ENCODE measurements at places on chromosomes 13 and 19.

- DNase-seq: no peak
Observed at GRCh38 chr13:66844933-66845332, 385.2 kb downstream of the PCDH9 start.

- DNase-seq: no peak
Observed at GRCh38 chr13:20828539-20829364, 55.0 kb upstream of the EEF1AKMT1 start.

GRCh38 chr19:2055931-2056836, 5.1 kb upstream of the MKNK2 start:
- peak; percentile 15 for DNase-seq

DNA sequence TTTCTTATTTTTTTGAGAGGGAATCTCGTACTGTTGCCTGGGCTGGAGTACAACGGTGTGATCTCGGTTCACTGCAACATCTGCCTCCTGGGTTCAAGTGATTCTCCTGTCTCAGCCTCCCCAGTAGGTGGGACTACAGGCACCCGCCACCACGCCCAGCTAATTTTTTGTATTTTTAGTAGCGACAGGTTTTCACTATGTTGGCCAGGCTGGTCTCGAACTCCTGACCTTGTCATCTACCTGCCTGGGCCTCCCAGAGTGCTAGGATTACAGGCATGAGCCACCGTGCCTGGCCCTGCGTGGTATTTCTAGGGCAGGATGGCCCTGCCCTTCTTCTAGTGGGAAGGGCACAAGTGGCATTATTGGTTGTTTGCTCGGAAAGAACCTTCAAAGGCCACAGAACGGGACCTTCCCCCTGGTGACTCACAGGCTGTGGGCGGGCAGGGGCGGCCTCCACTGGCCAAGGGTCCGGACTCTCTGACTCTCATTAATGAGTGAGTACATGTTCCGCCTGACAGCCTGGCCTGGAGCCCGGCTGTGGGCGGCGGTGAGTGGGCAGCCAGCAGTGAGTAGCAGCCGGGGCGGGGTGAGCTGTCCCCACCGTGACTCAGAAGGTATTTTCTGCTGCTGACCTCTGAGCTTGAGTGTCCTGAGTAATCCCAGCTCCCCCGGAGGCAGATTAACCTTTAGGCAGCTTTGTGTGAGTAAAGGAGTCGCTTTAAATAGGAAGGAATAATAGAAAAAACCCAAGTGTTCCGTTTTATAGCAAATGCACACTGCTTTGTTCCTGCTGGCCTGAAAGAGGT, 5.1 kb downstream of the DOT1L start:
- DNase-seq: peak; percentile 61

DNA sequence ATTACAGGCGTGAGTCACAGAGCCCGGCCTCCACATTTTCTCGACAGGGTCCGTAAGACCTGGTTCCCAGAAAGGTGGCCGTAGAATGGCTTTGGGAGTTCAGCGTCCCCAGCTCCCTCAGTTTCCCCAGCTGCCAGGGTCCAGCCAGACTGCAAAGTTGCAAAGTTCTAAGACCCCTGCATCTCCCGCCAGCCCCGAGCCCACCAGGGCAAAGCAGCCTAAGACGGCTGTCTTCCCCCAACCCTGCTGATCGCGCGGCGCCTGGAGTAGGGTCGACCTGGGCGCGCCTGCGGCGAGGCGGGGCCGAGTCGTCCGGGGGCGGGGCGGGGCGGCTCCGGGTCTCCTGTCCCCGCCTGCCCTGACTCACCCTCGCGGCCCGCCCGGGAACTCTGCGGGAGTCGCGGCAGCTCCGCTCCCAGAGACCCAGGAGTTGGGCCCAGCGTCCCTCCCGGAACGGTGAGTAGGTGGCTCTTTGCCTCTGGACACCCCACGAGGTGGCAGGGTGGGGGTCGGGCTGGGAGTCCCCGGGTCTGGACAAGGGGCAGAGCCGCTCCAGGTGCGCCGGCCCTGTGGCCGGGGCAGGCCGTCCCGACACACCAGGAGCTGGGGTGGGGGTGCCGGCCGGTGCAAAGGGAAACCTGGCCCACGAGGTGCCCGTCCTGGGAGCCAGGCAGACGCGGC, at the start of gene LRRC8E:
TSS of gene LRRC8E (plus strand) at position 366 of the 681 bp plus-strand sequence. CDS start 7,094 bp downstream, outside the sequence.
- no peak for DNase-seq

GRCh38 chr13:41244556-41244955, 18.8 kb downstream of the MTRF1 start:
- DNase-seq: no peak

DNA sequence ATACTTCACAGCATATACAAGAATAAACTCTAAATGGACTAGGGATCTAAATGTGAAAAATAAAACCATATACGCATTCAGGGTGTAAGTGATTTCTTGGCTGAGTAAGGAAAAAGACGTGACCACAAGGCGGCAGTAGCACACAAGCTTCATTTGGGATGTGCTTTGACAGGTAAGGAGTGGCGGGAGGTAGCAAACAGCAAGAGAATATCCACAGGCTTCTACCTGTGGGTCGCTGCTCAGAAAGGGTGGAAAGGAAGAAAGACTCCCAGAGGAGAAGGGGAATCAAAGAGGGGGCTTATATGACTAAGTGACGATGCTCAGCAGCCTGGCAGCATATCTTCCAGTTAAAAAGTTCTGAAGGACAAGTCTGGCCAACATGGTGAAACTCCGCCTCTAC, 2.5 kb upstream of the ZNF121 start:
- peak; percentile 38 for DNase-seq

- DNase-seq: no peak
Observed at GRCh38 chr19:2594319-2594718, 108.2 kb downstream of the GNG7 start.

GRCh38 chr13:49938314-49938713, 2.2 kb upstream of the SPRYD7 start:
- DNase-seq: no peak

GRCh38 chr13:114313061-114313860, 1.0 kb upstream of the CHAMP1 start:
- no peak for DNase-seq

- DNase-seq: no peak
Observed at GRCh38 chr19:34365463-34366401, 736 bp downstream of the GPI start.

GRCh38 chr13:99671746-99672145, 170.5 kb downstream of the TM9SF2 start:
- DNase-seq: no peak

GRCh38 chr19:31709476-31709875, 360.2 kb upstream of the TSHZ3 start:
- no peak for DNase-seq

DNA sequence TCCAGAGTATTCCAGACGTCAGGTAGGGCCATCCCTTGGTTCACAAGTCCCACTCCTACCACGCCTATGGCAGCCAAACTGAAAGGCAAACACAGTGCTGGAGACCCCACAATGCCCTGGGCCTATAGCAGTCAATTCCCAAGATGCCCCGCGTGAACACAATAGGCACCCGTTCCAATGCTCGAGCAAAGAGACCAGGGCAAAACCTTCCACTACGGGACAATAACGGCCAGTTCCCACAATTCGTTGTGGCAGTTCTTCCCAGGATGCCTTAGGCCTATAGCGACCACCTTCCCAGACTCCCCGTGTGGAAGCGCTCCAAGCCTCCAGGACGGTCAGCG, 538 bp downstream of the ZNF428 start:
- peak; percentile 63 for DNase-seq

DNA sequence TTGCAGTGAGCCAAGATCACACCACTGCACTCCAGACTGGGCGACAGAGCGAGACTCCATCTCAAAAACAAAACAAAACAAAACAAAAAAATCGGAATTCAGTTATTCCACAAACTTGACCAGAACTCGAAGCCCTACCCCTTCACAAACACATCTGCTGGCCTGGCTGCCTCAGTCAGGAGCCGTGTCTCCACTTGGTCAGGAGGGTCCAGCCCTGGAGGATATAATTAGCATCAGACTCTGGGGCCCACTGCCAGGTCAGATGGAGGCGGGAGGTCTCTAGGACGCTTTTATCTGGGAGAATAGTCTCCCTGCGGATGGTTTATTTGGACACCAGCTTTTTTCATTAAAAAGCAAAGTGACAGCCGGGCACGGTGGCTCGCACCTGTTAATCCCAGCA, 8.0 kb downstream of the ELL start:
- DNase-seq: no peak

GRCh38 chr19:37977992-37978391, 71.0 kb downstream of the SIPA1L3 start:
- DNase-seq: no peak

DNA sequence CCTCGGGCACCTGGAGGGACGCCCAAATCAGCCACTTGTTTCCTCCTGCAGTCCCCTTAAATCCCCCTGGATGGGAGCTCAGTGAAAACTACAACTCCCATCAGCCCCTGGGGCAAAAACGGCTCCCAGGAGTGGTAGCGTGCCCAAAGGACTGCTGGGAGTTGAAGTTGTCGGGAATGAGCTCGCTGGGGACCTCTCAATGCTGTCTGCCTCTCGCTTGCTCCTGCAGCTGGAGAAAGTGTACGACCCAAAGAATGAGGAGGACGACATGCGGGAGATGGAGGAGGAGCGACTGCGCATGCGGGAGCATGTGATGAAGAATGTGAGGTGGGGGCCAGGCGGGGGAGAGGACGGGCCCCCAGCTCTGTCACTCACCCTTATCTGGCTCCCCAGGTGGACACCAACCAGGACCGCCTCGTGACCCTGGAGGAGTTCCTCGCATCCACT, 14.7 kb upstream of the DHDH start:
- DNase-seq: no peak

DNA sequence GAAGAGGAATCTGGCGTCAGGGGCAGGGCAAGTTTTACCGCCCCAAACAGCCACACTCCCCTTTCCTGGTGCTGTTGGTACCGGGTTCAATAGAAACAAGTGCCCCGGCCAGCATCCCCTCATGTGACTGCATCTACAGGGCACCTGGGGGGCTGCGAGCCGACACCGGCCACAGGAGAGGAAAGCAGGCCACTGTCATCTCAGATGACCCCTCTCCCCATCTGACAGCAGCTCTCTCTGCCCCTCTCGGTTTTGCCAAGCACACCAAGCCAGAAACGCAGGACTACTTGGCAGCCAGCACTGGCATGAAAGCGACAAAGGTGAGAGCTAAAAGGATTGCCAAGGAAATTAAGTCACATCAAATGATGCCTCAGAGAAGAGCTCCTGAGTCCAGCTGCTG, 37.1 kb downstream of the MLLT1 start:
- DNase-seq: no peak

- DNase-seq: no peak
Observed at GRCh38 chr19:48741129-48741999, 954 bp upstream of the RASIP1 start.

DNA sequence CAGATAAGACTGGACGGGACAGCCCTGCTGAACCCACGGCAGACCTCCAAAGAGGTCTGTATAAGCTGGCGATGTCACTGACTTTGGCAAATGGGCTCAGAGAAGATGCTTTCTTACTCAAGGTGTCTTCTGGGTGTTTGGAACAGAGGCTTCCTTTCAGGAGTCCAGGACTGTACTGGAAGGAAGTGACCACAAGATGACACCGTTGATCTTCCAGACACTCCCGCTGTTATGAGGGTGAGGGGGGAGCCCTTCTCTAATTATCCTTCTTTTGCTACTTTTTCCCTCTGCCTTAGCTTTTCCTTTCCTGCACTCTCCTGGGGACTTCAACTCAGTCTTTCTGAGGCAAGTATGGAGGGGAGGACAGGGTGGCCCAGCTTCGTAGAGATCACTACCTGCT, 65.2 kb upstream of the ZNF599 start:
- no peak for DNase-seq

GRCh38 chr13:59776924-59777690, 386.6 kb downstream of the DIAPH3 start:
- no peak for DNase-seq

GRCh38 chr19:29547981-29548380, 22.2 kb downstream of the VSTM2B start:
- no peak for DNase-seq

GRCh38 chr19:29510701-29511265, 15.0 kb upstream of the VSTM2B start:
- DNase-seq: no peak

GRCh38 chr19:28039677-28040381, 1173.1 kb downstream of the UQCRFS1 start:
- no peak for DNase-seq

DNA sequence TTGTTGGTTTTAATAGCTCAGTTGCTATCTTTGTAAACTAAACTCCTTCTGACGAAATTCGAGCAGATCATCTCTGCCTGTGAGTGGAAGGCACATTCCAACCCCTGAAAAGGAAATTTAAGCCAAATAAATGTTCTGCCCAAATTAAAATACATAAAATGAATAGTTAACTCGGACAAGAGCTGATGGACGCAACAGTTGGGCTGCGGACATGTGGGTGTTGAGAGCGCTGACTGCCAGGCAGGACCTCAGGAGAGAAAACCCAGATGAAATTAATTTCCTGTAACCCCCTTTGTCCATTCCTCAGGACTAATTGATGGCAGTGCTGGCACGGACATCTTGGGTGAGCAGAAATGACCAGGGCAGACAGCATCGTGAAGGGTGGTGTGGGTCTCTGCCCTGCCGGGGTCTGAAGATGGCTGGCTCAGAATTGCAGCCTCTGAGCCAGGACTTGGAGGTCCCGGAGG, 86.5 kb downstream of the TSHZ3 start:
- DNase-seq: no peak

DNA sequence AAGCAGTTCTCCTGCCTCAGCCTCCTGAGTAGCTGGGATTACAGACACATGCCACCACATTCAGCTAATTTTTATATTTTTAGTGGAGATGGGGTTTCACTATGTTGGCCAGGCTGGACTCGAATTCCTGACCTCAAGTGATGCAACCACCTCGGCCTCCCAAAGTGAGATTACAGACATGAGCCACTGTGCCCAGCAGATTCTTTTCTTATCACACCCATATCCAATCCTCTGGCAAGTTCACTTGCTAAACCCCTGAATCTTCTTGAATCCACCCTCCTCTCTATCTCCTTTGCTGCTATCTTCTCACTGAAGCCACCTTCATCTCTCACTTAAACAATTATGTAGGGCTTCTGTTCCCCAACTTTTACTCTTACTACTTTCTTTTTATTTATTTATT, 17.5 kb downstream of the TMEM143 start:
- DNase-seq: no peak

DNA sequence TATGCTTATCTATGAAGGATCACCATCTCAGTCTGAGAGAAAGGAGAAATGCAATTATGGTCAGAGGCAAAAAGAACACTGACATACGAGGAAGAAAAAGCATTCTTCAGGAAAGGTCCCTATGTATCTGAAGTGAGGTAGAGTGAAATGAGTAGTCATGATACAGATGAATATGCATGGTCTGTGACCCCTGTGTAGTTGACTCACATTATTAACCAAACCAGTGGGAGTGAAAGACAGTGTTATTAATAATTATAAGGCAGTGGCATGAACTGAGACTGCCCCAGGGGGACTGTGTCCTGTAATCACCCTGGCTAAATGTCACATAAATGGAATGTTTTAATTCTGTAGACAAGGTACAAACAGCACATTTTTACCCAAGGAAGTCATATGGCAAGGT, 1320.2 kb upstream of the PCDH9 start:
- DNase-seq: no peak

DNA sequence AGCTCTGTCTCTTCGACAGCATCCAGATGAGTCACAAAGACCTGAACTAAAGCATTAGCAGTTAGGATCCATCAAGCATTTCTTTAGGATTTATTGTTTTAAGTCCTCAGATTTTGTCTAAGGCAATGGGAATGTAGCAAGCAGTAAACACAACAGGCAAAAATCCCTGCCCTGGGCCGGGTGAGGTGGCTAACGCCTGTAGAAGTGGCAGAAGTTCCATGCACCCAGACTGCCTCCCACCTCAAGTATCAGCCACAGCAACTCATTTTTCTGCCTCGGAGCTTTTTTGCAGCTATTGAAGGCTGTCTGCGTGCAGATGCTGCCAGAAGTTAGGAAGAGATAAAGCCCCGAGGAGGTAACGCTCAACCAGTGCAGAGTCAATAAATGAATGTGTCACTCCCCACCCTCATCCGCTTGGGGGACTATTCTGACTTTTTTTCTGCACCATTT, 47.1 kb upstream of the MRI1 start:
- DNase-seq: no peak

All from SHP77 treated with DMSO at 0.1 percent for 48 hours (cell line).